ENCODE measurements at places on chromosomes 2 and 18.
A peak's percentile ranks its signal among the peaks of the same experiment; 100 is the strongest.

DNA sequence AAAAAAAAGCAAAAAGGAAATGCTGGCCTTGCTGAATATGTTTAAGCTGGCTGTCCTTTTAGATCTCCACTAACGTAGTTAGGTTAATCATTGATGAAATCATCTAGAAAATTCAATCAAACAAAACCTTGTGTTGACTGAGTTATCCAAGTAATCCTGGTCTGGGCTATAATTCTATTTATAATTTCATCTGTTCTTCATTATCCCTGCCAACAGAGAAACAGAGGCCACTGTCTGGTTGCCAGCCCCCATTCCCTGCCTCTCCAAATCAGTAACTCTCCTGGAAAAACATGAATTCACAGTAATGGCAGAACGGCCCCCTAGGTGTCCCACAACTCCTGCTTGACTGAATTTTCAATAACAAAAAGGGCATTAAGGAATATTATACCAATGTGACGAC, 24.6 kb downstream of the DOCK10 start:
- no peak for DNase-seq

DNA sequence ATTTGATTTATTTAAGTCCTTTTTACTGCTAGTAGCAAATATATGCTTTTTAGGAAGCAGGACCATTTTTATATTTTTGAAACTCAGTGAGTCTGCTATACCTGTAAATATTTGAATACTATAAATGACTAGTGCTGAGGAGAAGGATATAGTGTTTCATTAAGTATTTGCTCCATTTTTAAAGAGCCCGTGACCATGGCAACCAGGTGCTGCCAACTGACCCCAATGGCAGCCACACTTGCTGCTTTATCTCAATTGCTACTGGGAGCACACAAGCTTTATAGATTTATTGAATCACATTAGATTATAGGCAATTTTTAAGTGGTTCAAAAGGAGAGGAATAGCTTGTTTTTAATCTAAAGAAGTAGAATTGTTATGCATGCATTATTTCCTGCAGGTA, 142.0 kb downstream of the SCG2 start:
- DNase-seq = no peak

DNA sequence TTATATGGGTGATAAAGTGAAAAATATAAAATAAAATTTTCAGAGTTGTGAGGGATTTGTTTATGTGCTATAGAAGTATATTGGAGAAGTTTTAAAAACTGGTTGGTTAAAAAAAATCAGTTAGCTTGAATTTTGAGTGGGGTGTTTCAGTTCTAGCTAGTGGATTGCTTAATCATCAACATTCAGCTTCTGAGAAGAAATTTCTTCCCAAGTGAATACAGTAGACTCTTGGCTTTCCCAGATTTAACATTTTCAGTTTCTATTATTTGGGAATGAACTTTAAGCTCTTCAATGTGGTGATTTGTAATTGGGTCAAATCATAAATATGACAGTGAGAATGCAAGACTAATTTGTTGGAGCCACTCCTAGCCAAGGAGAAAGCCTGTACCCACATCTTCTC, 120.8 kb downstream of the PLCL1 start:
- no peak for DNase-seq

DNA sequence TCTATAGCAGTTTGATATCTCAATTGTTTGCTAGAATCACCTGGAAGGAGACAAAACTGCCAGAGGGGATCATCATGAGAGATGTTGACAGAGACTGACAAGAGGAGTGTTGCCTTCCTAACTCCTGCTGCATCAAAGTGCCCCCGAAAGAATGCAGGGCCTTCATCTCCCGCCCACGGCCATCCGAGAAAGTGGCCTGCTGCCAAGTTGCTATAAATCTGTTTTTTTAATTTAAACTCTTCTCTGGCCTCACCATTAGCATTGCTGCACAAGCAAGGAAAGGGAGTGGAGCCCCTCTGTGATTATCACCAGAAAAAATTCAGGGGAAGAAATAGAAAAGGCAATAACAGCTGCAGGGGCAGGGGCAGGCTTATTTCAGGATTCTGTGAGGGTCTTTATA, 238.1 kb upstream of the EPHA4 start:
- no peak for DNase-seq

- peak; percentile 44 for DNase-seq
Measured at GRCh38 chr2:159807183-159808031, 9.4 kb upstream of the CD302 start.

DNA sequence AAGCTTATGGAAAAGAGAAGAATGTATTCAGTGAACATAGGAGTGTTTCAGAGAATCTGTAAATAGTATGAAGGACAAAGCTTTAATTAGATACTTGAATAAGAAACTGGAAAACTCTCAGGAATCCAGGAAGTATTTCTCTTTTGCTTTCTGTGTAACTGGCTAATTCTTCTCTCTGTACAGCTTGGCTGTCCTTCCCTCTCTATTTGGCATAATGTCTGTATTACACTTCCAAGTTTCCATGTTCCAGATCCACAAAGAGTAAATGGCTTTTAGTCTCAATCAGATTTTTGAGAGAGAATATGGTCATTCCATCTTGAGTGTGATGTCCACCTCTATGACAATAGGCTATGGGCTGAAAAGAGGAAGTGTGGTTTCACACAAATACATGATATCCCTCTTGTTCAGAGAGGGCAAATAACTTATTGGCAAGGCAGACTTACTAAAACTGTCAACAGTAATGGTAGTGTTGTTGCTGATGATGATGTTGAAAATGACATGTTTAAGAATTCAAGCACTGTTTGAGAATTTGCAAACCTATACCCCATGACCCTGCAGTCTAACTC, 129.2 kb upstream of the ERBB4 start:
- DNase-seq = no peak

DNA sequence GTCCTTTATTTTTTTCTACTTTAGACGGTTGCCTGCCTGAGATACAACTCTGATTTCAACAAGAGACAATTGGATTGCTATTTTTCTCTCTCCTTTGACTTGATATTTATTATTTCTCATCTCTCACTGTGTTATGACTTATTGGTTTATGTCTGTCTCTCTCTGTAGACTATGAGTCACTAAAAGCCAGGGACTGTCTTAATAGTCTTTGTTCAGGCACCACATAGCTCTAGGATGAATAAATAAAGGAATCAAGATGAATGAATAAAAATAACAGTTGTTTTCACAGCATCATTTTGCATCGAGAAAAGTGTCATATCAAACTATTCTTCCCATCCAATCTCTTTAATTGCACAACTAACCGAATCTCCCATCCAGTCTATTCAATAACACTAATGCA, 31.4 kb upstream of the CD28 start:
- DNase-seq = peak; percentile 48

DNA sequence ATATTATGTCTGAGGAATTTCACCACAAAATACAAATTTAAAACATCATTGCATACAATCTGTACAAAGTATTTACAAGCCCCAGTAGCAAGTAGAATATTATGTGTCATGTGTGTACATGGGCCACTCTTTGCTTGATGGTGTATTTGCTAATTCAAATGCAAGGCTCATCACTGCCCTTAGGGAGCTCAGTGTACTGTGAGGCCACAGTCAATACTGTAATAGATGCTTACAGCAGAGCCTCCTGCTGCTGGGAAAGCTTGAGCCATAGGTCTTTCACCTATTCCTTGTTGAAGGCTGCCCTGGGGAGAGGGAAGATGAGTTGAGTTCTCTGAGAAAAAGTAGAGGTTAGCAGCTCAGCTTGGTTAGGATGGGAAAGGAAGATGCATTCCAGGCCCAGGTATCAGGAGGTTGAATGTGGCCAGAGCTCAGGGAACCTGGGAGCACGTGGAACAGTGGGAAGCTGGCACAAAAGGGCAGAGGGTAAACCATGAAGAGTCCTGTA, 189.6 kb downstream of the LRP1B start:
- no peak for DNase-seq

- DNase-seq = peak; percentile 88
Measured at GRCh38 chr2:60400462-60401246, 152.8 kb downstream of the BCL11A start.

- DNase-seq = no peak
Measured at GRCh38 chr18:54767098-54767497, 61.2 kb upstream of the RAB27B start.

- no peak for DNase-seq
Measured at GRCh38 chr2:151869291-151869690, 41.1 kb upstream of the ARL5A start.

DNA sequence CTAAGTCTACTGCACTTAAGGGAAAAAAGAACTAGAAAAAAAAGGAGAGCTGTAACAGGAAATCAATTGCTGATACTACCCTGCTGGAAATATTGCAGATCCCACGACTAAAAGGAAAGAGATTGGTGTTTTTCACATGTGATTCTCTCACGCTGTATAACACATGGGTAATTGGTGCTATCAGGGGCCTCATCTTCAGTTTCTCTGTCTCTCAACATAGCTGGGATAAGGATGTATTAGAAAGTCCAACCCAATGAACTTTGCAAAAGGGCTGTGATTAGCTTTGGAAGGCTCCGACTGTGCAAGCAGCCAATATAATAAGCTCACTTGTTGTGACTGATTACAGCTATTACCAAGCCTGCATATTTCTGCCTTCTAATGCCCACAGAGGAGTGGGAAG, 133.4 kb downstream of the NRP2 start:
- DNase-seq = no peak

GRCh38 chr2:222837643-222838056, 23.2 kb upstream of the ACSL3 start:
- DNase-seq = no peak

DNA sequence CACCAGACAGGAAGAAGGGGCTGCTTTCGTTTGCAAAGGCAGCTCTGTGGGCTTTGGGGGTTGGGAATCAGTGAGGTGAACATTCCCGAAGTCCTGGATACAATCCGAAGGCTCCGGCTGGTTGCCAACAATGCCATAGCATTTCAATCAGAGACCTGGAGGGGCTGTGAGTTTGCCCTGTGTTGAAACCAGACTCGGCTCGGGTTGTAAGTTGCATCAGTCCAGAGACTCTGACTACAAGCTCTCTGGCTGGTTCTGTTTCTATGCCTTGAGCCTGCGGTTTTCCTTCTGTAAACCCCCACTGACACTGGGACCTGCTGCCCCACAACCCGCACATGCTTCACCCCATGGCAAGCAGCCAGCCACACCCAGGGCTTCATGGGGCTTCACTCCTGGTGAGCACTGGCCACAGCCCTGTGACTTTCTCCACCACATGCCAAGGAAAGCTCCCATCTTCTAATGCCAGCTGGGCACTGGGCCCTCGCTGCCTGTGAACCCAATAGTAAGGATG, 85.7 kb upstream of the ODC1 start:
- DNase-seq = no peak

DNA sequence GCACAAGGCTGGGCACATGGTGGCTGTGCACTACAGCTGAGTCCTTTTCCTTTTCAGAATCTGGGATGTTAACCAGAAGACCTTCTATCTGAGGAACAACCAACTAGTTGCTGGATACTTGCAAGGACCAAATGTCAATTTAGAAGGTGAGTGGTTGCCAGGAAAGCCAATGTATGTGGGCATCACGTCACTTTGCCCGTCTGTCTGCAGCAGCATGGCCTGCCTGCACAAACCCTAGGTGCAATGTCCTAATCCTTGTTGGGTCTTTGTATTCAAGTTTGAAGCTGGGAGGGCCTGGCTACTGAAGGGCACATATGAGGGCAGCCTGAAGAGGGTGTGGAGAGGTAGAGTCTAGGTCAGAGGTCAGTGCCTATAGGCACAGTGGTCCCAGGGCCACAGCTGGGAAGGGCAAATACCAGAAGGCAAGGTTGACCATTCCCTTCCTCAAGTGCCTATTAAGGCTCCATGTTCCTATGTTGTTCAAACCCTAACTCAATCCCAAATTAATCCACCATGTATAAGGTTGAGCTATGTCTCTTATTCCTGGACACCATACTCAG, 2.2 kb downstream of the IL1RN start:
- DNase-seq = no peak

DNA sequence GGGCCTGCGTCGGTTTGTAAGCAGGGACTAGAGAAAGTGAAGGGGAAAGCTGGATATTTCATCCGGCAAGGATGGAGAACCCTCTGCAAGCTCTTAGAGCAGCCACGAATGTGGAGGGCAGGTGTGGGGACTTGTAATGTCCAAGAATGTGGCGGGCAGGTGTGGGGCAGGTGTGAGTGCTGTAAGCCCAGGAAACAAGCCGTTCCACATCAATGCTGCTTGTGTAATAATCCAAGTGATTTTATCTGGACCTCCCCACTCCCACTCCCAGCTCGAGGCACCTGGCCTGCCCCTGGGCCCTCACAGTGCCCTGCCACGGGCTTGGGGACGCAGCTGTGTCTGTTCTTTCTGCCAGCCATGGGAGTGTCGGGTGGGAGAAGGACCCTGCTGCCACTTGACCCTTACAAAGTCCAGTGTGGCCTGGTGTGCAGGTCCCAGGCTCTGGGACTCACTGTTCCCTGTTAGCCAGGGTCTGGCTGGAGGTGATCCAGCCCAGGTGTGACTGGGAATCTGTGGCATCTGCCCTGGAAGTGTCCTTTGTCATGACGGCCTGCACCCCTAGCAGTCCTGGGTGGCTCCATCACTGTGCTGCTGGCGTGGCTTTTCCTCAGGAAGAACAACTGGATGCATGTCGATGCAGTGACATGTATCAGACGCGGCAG, 42.8 kb downstream of the SOX11 start:
- no peak for DNase-seq

- no peak for DNase-seq
Measured at GRCh38 chr18:67913040-67913439, 396.5 kb upstream of the DSEL start.

- no peak for DNase-seq
Measured at GRCh38 chr2:217551252-217551899, 451.4 kb downstream of the TNS1 start.

DNA sequence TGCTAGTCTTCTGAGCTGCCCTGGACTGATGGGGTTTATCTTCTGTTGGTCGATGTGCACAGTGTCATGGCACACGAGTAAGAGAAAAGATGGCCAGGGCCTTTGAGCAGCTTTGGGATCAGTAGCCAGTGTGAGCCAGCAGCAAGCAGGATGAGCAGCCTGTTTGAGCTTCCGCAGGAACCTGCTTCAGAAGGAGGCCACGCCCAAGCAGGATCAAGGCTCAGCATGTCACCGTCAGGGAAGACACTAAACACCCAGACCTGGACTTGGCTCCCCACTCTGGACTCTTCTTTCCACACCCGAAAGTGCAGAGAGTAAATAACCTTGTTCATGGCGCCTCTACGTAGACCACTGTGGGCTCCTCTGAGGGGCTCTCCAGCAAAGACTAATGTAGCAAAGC, 25.2 kb upstream of the ASB1 start:
- no peak for DNase-seq

GRCh38 chr2:176025932-176026331, 23.9 kb upstream of the LNPK start:
- DNase-seq = no peak

- no peak for DNase-seq
Measured at GRCh38 chr2:33500177-33500576, 23.7 kb downstream of the RASGRP3 start.

DNA sequence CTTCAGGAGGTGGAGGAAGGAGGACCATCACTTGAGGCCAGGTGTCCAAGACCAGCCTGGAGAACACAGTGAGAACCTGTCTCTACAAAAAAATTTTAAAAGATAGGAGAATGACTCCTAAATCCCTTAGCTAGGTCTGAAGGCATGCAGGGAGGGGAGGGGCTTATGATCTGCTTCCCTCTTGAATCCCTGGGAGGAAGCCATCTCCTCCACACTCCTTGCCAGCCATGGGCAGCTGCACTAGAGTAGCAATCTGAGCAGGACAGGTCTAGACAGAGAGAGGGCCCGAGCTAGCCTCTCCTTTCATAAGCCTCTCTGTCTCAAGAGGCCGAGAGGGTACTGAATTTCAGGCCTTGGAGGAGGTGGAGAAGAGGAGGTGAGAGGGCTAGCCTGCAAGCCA, 42.5 kb downstream of the DAPL1 start:
- no peak for DNase-seq

- DNase-seq = no peak
Measured at GRCh38 chr2:128364441-128364911, 45.8 kb upstream of the HS6ST1 start.
